ENCODE measurements at places on chromosomes 2 and 18.

- H3K36me3 ChIP-seq = no peaks in the 10 kb centered on the region
- no peaks in the 10 kb centered on the region for H3K27me3 ChIP-seq
- H3K4me3 ChIP-seq = no peak overlapping the region
Observed at GRCh38 chr2:163401481-163401880, 334.3 kb downstream of the FIGN start.

- no peak for DNase-seq
- no peaks in the 10 kb centered on the region for H3K4me1 ChIP-seq
- H3K27ac ChIP-seq = no peak overlapping the region
Observed at GRCh38 chr2:141423124-141423523, 707.7 kb downstream of the LRP1B start.

- H3K36me3 ChIP-seq = peaks cover 11% of the 10 kb centered on the region
- H3K27ac ChIP-seq = peak overlapping the region; percentile 28
- DNase-seq = no peak
- no peaks in the 10 kb centered on the region for H3K27me3 ChIP-seq
- H3K4me3 ChIP-seq = no peak overlapping the region
Observed at GRCh38 chr2:217707131-217707611, 295.6 kb downstream of the TNS1 start.

DNA sequence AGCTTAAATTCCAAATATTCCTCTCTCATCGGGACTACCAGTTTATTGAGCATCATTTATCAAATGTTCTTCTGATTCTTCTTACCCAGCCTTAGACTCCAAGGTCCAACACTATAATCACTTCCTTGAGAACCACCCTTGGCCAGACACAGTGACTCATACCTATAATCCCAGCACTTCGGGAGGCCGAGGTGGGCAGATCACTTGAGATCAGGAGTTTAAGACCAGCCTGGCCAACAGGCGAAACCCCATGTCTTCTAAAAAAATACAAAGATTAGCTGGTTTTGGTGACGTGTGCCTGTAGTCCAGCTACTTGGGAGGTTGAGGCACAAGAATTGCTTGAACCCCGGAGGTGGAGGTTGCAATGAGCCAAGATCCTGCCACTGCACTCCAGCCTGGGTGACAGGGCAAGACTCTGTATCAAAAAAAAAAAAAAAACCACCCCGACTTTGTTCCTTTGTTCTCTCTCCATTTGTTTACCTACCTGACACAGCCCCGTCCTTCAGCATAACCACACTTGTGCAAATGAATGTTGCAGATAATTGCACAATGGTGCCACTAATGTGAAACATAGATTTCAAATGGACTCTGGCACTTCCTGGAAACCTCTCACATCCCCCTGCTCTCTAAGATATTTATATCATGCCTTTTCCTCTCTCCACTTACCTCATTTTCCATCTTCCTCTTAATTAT, 38.9 kb upstream of the LPIN2 start:
- no peak overlapping the region for H3K27ac ChIP-seq
- no peak for DNase-seq
- no peaks in the 10 kb centered on the region for H3K27me3 ChIP-seq
- H3K4me1 ChIP-seq = no peaks in the 10 kb centered on the region
- H3K4me3 ChIP-seq = no peak overlapping the region
- no peaks in the 10 kb centered on the region for H3K36me3 ChIP-seq

DNA sequence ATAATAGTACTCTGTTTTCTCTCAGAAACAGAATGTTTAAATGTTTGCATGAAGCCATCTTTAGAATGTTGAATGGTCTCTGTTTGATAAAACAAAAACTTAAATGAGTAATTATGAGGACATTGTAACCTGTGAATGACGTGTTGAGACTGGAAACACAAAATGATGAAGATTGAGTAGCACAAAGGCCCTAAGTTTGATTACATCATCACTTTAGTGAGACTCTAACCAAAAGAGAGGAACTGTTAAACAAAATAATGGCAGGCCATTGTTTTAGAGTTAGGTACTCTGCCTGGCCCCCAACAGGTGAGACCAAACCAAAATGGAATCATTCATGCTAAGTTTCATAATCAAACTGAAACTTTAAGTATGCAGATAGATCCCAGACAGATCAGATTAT, 1561.7 kb upstream of the SLC39A10 start:
- H3K36me3 ChIP-seq = no peaks in the 10 kb centered on the region
- no peaks in the 10 kb centered on the region for H3K4me1 ChIP-seq
- DNase-seq = no peak
- no peak overlapping the region for H3K27ac ChIP-seq
- no peak overlapping the region for H3K4me3 ChIP-seq

GRCh38 chr2:136171223-136171622, 53.3 kb upstream of the CXCR4 start:
- no peaks in the 10 kb centered on the region for H3K4me1 ChIP-seq
- no peak overlapping the region for H3K27ac ChIP-seq

- no peaks in the 10 kb centered on the region for H3K27me3 ChIP-seq
- no peak for DNase-seq
- H3K27ac ChIP-seq = no peak overlapping the region
Observed at GRCh38 chr2:207855591-207855990, 85.9 kb upstream of the FZD5 start.

DNA sequence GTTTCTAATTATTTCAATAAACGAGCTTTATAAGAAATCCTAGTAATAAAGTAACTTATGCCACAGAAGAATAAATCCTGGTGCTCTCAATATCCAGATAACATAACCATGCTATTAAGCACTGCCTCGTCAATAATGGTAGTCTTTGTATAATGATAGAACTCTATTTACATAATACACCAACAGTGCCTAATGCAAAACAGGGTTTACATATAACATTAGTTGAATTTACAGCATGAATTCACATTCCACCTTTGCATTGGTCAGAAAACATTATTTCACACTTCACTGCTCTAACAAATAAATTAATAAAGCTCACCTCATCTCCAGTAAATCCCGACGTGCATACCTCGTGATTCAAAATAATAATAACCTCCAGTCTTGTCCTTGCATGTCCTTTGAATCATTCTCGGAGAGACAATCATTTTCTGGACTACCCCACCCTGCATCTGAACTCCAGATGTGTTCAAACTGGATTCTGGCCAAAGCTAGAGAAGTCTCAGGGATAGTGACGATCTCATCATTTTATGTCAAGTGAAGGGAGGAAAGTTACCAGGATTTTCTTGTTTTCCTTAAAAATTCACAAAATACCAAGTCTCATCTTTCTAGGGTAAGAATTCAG, 189.2 kb downstream of the NCKAP5 start:
- no peak for DNase-seq
- H3K27me3 ChIP-seq = no peaks in the 10 kb centered on the region
- no peaks in the 10 kb centered on the region for H3K36me3 ChIP-seq
- H3K27ac ChIP-seq = no peak overlapping the region
- no peak overlapping the region for H3K4me3 ChIP-seq

GRCh38 chr18:55982992-55983391, 395.0 kb upstream of the TCF4 start:
- H3K36me3 ChIP-seq = no peaks in the 10 kb centered on the region
- no peak for DNase-seq
- H3K27me3 ChIP-seq = no peaks in the 10 kb centered on the region
- no peak overlapping the region for H3K4me3 ChIP-seq
- H3K4me1 ChIP-seq = no peaks in the 10 kb centered on the region

DNA sequence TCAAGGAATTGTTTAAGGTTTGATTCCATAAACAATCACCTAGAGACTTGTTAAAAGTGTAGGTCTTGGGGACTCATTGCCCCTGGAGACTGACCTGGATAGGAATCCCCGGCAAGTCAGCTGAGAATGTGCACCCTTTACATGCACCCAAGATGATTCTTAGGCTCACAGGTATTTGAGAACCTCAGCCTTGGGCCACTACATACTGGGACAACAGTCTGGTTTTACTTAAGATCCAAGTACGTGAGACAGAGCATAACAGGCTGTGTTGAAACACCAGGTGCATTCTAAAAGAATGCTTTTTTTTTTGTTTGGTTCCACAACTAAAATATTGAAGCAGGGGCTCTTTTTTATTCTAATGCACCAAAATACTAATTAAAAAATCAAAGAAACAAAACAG, 215.8 kb downstream of the TMX3 start:
- peaks cover 3% of the 10 kb centered on the region for H3K4me1 ChIP-seq
- H3K27ac ChIP-seq = no peak overlapping the region
- DNase-seq = no peak
- H3K27me3 ChIP-seq = no peaks in the 10 kb centered on the region

DNA sequence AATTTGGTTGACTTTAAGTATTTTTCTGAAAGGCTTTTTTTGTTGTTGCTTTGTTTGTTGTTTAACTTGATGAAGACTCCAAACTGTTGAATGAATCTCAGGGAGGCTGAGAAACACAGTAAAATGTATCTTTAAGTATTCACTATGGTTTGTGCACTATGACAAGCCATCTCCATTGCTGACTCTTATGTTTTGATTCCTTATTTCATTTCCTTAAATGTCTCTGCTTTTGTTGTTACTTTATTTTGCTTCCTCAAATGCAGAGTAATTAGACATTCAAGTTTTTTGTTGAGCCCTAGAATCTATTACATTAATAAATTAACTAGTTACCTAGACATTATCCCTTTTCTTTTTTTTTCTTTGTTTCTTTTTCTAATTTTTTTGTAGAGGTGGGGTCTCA, 46.3 kb upstream of the SLC39A10 start:
- no peak for DNase-seq
- H3K4me3 ChIP-seq = no peak overlapping the region
- no peaks in the 10 kb centered on the region for H3K36me3 ChIP-seq
- H3K4me1 ChIP-seq = peaks cover 4% of the 10 kb centered on the region
- no peaks in the 10 kb centered on the region for H3K27me3 ChIP-seq
- H3K27ac ChIP-seq = no peak overlapping the region

DNA sequence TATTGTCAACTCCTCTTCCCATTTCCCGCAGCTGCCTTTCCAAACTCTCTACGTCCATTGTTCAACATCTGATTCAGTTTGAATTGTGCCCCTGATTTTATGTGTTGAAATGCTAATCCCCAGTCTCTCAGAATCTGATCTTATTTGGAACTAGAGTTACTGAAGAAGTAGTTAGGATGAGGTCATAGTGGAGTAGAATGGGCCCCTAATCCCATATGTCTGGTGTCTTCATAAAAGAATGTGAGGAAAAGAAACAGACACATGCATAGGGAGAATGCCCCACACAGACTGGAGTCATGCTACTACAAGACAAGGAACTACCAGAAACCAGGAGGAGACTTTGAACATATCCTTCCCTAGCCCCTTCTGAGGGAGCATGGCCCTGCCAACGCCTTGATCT, 99.2 kb downstream of the LRP1B start:
- H3K4me1 ChIP-seq = no peaks in the 10 kb centered on the region
- H3K4me3 ChIP-seq = no peak overlapping the region
- H3K36me3 ChIP-seq = no peaks in the 10 kb centered on the region
- no peak for DNase-seq

GRCh38 chr2:195535911-195536522, 121.0 kb upstream of the SLC39A10 start:
- peaks cover 7% of the 10 kb centered on the region for H3K4me1 ChIP-seq
- no peaks in the 10 kb centered on the region for H3K27me3 ChIP-seq
- no peak overlapping the region for H3K4me3 ChIP-seq
- H3K27ac ChIP-seq = no peak overlapping the region

DNA sequence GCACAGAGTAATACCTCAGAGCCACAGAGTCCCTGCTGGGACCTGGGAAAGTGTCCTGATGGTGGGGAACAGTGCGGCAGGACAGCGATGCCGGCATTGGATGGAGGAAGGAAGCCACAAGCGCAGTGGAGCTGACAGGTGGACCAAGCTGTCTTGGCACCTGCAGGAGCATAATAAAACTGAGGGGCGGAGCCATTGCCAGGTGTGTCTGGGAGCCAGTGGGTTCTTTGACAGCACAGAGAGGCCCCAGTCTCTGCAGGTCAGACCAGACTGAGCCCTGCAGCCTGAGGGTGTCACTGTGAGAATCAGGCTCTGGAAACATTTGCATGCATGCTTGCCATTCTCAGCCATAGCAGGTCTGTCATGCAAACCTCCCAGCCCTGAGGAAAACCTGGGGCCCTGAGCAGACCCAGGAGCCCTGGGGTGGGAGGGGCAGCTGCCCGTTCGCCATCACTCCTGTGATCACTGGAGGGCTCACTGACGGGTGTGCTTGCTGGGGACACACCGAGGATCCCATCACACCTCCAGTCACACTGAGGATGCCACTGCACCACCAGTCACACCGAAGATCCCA, 210.5 kb upstream of the HDAC4 start:
- no peaks in the 10 kb centered on the region for H3K4me1 ChIP-seq
- no peaks in the 10 kb centered on the region for H3K27me3 ChIP-seq
- no peak overlapping the region for H3K4me3 ChIP-seq
- H3K36me3 ChIP-seq = no peaks in the 10 kb centered on the region

DNA sequence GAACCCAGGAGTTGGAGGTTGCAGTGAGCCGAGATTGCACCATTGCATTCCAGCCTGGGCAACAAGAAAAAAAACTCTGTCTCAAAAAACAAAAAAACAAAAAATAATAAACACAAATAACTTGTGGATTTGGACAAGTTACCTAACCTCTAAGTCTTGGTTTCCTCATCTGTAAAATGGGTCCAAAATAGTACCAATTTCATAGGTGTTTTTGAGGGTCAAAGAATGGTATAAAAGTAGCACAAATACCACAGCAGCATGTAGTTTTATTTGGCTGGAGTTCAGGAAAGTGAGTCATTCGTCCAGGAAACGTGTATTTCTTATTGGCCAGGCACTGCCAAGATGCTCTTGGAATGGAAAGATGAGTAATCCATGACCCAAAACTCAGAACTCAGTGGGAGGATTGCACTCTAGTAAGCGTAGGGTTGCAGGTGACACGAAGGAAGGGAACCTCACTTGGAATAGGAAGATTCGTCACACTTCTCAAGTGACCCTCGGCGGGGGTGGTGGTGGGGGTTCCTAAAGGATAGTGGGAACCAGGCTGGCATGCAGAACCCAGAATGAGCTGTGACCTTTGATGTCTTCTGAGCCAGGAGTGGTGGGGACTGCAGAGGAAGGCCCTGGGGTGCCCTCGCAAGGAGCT, 24.4 kb downstream of the GRHL1 start:
- H3K4me1 ChIP-seq = peaks cover 13% of the 10 kb centered on the region
- H3K27me3 ChIP-seq = no peaks in the 10 kb centered on the region
- H3K36me3 ChIP-seq = no peaks in the 10 kb centered on the region
- H3K27ac ChIP-seq = no peak overlapping the region

DNA sequence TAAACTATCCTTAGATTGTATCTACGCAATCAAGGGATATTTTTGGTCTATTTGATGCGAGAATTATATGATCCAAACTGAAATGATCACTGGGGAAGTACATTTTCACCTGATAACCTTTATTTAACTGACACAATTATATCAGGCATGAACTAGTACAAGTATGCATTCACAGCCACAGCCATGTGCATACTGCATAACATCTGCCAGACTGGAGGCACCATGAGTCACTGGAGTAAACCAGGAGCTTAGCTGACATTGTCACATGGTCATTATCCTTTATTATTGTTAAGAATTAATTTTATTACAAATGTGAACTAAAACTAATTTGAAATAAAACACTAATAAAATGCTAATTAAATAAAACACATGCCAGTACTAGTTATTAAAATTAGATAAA, 1127.1 kb downstream of the DPP10 start:
- H3K4me1 ChIP-seq = no peaks in the 10 kb centered on the region
- no peak for DNase-seq
- H3K27ac ChIP-seq = no peak overlapping the region
- no peaks in the 10 kb centered on the region for H3K27me3 ChIP-seq
- no peak overlapping the region for H3K4me3 ChIP-seq
- H3K36me3 ChIP-seq = no peaks in the 10 kb centered on the region

Measured in ascending aorta (tissue), 2 donors.